ENCODE measurements at places on chromosomes 1 and 21. TPM values are rescaled to one million over a fixed set of nuclear protein-coding genes. Genes with fewer than 3 reads are reported as not detected.

The SEC16B gene
- 2.9 TPM for total RNA-seq

DNA sequence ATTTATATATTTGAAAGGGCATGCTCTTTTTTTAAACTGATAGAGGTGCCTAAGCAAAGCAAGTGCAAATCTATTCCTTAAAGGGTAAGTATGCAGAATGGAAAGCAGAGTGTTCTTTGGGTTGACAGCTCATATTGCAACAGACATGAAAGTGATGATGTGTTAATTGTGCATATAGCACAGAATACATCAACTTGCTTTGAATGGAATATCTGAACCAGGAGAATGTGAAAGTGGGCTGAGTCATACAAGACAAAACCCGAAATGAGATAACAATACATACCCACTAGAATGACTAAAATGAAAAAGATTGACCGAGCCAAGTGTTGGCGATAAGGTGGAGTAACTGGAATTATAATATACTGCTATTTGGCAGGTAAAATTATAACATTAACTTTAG, 4.3 kb downstream of the CR1 start:
- DNase-seq = no peak

GRCh38 chr1:38787041-38787440, 72.5 kb downstream of the RRAGC start:
- no peak for DNase-seq

GRCh38 chr1:227809026-227809425, 6.4 kb upstream of the PRSS38 start:
- no peak for DNase-seq

- DNase-seq = no peak
These were observed 76.0 kb upstream of the PTGFRN start for GRCh38 chr1:116833718-116834117.

DNA sequence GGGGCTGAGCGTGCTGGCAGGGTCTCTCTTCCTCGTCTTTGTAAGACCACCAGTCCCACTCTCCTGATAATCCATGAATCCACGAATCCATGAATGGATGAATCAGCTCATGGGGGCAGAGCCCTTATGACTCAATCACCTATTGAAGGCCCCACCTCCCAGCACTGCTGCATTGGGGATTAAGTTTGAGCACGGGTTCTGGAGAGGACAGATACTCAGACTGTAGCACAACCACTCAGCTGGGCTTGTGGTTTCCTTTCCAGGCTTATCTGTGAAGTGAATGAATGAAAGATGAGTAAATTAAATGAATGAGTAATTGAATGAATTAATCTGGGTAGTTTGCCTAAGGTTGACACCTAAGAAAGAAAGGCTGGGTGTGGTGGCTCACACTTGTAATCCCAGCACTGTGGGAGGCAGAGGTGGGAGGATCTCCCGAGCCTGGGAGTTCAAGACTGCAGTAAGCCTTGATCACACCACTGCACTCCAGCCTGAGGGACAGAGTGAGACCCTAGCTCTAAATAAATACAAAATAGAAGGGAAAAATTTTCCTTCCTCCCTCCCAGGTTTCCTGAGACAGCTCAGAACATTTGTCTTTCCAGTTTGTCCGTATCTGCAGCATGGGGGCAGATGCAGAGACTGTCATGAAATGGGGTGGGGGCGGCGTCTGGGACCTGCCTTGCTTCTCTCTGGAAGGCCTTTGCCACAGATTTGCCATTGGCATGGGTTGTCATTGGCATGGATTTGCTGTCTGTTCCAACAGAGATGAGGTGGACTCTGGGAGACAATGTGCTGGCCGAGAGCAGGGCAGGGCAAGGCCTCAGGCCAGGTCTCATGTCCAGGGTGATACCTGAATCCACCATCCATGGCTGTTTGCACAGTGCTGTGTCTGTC, 187.7 kb upstream of the C1orf174 start:
- peak; percentile 51 for DNase-seq

GRCh38 chr1:54818461-54819194, 17.5 kb upstream of the TTC22 start:
- no peak for DNase-seq

DNA sequence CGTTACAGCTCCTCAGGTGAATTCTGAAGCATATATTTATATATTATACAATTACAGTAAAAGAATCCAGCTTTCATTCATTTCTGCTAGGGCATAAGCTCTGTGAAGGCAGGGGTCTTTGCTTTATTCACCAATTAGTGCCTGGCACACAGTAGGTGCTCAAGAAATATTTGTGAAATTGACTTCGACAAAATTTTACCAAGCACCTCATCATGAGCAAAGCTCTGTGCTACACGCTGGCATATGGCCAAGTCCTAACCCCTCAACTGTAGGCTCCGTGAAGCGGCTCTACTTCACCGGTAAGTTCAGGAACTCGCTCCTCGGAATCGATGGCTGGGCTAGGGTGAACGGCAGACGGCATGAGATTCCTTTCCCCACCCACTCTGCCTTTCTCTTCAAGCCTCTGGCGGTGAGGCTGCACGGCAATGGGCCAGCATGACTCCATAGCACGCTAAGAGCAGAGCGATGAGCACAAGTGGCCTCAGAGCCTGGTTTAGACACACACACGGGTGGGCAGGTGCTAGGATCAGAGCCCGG, 8.7 kb downstream of the C1orf174 start:
- DNase-seq = no peak

DNA sequence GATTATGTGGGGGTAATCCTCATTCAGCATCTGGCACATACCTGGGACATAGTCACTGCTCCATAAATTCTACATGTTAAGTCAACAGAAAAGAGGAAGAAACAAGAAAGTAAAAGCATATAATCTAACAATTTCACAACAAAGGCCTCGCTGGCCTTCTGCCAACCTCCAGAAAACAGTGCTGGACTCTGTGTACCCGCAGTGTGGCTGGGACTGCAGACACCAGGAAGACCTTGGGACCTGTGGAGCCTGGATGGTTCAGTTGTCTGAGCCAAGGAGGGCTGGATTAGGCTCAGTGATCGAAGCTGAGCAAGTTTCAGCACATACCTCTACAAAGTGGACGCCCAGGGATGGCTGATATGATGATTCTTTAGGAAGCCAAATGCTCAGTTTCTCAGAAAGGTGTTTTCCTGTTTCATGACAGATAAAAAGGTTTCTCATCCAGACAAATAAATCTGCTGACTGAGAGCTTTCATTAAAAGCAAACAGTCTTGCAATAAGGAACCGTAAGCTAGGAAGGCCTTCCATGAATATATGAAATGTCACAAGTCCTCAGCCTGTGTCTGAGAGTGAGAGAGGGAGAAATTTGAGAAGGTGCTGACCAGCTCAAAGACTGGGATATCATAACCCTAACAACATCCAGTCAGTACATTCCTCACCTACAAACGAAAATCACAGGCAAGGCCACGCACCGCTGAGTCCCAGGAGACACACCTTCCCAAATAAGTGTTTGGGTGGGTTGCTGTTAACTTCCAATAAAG, 48.4 kb downstream of the CAPZB start:
- no peak for DNase-seq

The PLOD1 gene
- 66.9 TPM for total RNA-seq

- DNase-seq = no peak
These were observed 11.5 kb downstream of the YBEY start for GRCh38 chr21:46297338-46298271.

DNA sequence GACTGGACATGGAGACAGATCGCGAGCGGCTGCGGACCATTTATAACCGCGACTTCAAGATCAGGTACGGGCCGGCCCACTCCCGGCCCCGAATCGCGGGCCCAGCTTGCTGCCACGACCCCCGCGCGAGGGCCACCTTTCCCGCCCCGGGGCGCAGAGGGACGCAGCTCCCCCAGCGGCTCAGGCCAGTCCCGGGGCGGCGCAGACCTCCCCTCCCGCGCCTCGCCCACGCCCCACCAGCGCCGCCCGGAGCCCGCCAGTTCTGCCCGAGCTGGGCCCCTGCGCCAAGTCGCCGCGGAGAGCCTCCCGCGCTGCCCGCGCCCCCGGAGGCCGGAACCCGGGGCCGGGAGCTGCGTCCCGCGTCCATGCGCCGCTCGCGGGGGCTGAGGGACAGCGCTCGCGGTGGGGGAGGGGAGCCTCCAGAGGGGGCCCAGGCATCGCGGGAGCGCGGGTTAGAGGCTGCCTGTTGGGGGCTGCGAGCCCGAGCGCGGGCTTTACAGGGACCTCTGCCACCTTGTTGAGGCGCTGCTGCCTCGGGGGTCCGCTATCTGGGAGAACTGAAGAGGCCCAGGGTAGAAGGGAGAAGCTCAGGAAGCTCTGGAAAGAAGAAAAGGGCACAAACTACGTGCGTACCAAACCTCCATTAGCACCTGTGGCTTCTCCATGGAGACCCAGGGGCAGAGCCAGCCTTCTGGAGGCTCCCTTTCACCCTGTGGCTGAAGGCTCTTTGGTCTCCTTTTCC, 698 bp downstream of the MOV10 start:
- DNase-seq = no peak

The COL9A2 gene
- 0.48 TPM for total RNA-seq

DNA sequence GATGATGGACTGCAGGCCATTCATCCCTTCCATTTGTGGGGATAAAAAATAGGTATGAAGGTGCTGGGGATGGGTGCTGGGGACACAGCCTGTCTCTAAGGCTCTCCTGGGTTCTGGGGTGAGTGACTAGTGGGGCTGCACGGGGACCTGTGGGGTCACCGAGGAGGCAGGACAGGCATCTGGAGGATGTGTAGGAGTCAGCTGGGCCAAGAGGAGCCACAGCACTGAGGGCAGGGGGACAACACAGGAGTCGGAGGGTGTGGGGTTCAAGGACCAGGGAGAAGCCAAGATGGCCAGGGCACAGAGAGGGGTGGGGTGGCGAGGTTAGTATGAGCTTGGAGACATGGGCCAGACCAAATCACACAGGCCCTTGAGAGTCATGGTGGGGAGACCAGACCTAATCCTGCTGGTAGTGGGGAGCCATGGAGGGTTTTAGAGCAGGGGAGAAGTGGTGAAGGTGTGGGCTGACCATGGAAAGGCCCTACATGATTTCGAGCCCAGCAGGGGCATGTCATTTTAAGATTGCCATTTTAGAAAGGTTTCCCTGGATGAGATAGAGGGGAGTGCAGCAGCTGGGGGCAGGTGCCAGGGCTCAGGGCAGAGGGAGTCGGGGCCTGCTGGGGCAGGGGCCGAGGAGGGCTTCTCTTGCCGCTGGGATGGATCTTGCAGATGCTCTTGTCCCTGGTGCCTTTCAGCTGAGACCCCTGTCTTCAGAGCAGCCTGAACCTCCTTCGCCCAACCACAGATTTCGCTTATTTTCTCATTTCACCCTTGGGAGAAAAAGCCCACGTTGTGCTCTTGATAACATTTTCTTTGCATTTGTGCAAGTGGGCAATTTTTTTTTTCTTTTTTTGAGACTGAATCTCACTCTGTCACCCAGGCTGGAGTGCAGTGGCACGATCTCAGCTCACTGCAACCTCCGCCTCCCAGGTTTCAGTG, 22.7 kb downstream of the SERINC2 start:
- DNase-seq = peak; percentile 68

- DNase-seq = peak; percentile 60
These were observed 106.3 kb downstream of the EDEM3 start for GRCh38 chr1:184648160-184648855.

DNA sequence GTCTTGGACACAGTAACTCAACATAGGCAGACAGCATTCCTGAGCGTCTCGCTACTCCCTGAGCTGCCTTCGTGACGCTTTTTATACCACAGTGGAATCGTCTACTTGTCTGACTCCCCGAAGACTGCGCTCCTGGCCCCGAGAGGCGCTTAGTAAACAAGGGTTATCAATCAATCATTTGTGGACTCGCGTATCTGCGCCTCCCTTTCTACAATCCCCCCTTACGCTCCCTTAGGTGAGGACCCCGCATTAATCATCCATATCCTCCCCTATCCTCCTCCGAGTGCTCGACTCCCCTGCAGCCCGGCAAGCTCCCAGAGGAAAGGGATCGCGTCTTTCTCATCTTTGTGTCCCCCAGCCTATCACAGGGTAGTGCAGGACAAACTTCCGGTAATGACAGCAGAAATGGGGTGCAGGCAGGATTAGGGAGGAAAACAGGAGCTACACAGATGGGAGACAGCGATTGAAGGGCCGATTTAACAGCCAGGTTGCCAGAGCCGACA, 522 bp downstream of the TMEM59 start:
- DNase-seq = no peak

The CHIT1 gene
- 17.4 TPM for total RNA-seq

The ANKRD65 gene
- total RNA-seq = 4.1 TPM

GRCh38 chr1:42720868-42721267, 19.2 kb downstream of the CLDN19 start:
- DNase-seq = no peak
